ENCODE measurements at places on chromosomes 1 and 21. TPM values are rescaled to one million over a fixed set of nuclear protein-coding genes. Genes with fewer than 3 reads are reported as not detected.

DNA sequence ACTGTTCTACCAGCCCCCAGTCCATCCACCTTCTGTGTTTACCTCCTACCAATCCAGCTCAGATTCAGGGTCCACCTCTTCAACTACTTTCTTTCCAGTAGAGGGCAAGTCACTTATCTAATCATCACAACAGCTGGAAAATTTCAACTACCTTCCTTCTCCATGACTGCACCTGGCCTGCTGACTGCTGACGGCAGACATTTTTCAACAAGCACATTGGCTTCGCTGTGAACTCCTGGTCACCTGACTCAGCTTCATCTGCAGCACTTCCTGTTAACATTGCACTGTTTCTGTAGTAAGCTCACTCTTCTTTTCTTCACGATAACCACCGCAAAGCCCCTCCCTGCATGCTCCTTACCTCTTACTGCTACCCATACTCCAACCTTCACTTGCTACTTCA, 405.7 kb downstream of the NTNG1 start:
- no peak for DNase-seq
- no peaks in the 10 kb centered on the region for H3K4me1 ChIP-seq
- no peaks in the 10 kb centered on the region for H3K36me3 ChIP-seq
- no peak overlapping the region for H3K4me3 ChIP-seq

DNA sequence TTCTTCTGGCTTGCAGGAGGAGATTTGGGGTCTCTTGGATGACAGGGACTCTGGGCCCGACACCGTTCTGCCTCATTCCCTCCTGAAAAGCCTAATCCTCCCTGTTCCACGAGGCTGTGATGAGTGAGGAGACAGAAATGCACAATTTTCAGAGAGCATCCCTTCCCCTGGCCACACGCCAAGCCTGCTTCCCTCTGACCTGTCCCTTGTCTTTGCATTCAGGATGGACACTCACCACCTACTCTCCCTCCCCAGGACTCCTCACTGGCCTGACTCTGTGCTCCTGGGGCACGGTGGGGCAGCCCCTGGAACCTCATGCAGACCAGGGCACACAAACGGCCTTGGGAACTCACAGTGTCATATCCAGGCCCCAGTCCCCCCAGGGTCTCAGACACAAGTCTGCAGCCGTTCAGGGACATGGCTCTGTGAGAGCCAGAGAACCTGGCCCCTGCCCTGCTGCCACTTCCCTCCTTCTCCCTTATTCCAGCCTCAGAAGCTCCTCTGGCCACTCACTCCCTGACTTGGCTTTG, 3.5 kb upstream of the PRAMEF12 start:
- no peaks in the 10 kb centered on the region for H3K36me3 ChIP-seq
- no peaks in the 10 kb centered on the region for H3K27me3 ChIP-seq
- H3K4me3 ChIP-seq: no peak overlapping the region
- DNase-seq: no peak
- no peak overlapping the region for H3K27ac ChIP-seq

- no peak for DNase-seq
- no peak overlapping the region for H3K4me3 ChIP-seq
- no peaks in the 10 kb centered on the region for H3K4me1 ChIP-seq
- H3K27me3 ChIP-seq: no peaks in the 10 kb centered on the region
- no peak overlapping the region for H3K27ac ChIP-seq
Measured at GRCh38 chr1:29412591-29412990, 176.3 kb downstream of the PTPRU start.

GRCh38 chr1:178034676-178035075, 59.2 kb upstream of the RASAL2 start:
- H3K27ac ChIP-seq: peak overlapping the region; percentile 3
- H3K4me3 ChIP-seq: no peak overlapping the region
- H3K36me3 ChIP-seq: no peaks in the 10 kb centered on the region
- DNase-seq: no peak
- no peaks in the 10 kb centered on the region for H3K4me1 ChIP-seq
- no peaks in the 10 kb centered on the region for H3K27me3 ChIP-seq

GRCh38 chr1:22364764-22365163, 86.9 kb upstream of the ZBTB40 start:
- no peaks in the 10 kb centered on the region for H3K27me3 ChIP-seq
- no peak overlapping the region for H3K4me3 ChIP-seq
- no peaks in the 10 kb centered on the region for H3K4me1 ChIP-seq
- no peak for DNase-seq
- H3K36me3 ChIP-seq: no peaks in the 10 kb centered on the region

DNA sequence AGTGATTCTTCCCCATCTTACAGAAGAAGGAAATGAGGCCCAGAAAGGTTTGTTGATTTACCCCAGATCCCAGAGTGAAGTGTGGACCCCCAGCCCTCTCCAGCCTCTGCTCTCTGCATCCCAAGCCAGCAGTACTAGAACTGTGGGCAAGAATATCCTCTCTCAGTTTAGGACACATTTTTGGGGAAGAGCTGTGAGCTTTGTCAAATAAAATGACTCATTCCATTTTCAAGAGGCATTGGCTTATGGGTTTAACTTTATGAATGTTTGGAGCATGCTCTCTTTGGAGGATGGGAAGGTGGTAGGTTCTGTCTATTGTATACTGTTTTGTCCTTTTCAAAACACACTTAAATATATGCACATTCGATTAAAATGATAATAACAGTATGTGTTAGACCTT, 70.6 kb upstream of the CNTN2 start:
- H3K4me1 ChIP-seq: no peaks in the 10 kb centered on the region
- DNase-seq: no peak
- no peaks in the 10 kb centered on the region for H3K36me3 ChIP-seq
- H3K27ac ChIP-seq: no peak overlapping the region
- H3K4me3 ChIP-seq: no peak overlapping the region

GRCh38 chr1:64006276-64007051, 197.0 kb upstream of the UBE2U start:
- H3K4me1 ChIP-seq: no peaks in the 10 kb centered on the region

DNA sequence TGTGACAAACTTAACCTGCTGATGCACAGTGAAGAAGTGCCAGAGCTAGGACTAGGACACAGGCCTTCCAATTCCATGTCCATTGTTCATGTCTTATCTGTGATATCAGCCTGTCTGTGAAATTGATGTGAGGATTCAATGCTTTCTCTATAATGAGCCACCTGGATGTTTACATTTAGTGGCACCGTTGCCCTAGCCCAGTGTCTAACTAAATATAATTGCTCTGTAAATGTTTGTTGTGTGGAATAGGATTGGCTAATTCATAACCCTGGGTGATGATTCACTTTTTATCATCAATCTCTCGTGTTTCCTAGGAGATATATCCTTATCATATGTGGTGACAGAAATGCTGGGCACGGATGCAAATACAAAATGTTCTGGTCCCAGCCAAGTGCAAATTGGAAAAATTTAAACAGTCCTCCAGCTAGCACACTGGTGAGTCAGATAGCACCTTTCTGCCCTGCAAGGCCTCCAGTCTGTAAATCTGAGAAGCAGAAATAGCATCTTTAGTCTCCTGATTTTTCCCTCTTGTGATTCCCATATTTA, 46.9 kb upstream of the GNG12 start:
- H3K27me3 ChIP-seq: no peaks in the 10 kb centered on the region
- DNase-seq: no peak
- no peaks in the 10 kb centered on the region for H3K4me1 ChIP-seq
- H3K36me3 ChIP-seq: no peaks in the 10 kb centered on the region
- no peak overlapping the region for H3K4me3 ChIP-seq

GRCh38 chr1:28507247-28507645, 1.4 kb downstream of the RCC1 start:
- peak overlapping the region; percentile 85 for H3K27ac ChIP-seq
- H3K27me3 ChIP-seq: no peaks in the 10 kb centered on the region
- no peaks in the 10 kb centered on the region for H3K36me3 ChIP-seq
- no peak for DNase-seq
- H3K4me3 ChIP-seq: peak overlapping the region; percentile 79

- H3K36me3 ChIP-seq: no peaks in the 10 kb centered on the region
- H3K27me3 ChIP-seq: no peaks in the 10 kb centered on the region
- H3K4me3 ChIP-seq: no peak overlapping the region
- no peaks in the 10 kb centered on the region for H3K4me1 ChIP-seq
- H3K27ac ChIP-seq: no peak overlapping the region
Measured at GRCh38 chr1:183577897-183578465, 12.3 kb downstream of the NCF2 start.

DNA sequence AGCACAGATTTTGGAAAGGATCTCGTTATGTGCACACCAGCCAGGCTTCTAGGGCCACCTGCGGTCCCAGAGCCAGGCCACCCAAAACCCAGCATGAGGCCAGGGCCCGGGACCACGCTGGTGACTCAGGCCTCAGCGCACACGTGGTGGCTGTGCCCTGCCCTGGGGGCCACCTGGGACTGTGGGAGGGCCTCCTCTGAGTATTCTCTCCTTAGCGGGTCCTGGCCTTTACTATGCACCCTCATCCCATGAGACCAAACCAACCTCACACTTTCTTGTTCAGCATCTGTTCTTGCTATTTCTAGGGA, 9.9 kb downstream of the WNT9A start:
- no peaks in the 10 kb centered on the region for H3K36me3 ChIP-seq
- no peak overlapping the region for H3K27ac ChIP-seq
- H3K27me3 ChIP-seq: no peaks in the 10 kb centered on the region
- peak; percentile 20 for DNase-seq
- no peaks in the 10 kb centered on the region for H3K4me1 ChIP-seq
- H3K4me3 ChIP-seq: no peak overlapping the region

GRCh38 chr1:31586376-31587327, 10.3 kb downstream of the TINAGL1 start:
- no peak overlapping the region for H3K4me3 ChIP-seq
- no peaks in the 10 kb centered on the region for H3K27me3 ChIP-seq
- no peak for DNase-seq
- H3K27ac ChIP-seq: peak overlapping the region; percentile 33

DNA sequence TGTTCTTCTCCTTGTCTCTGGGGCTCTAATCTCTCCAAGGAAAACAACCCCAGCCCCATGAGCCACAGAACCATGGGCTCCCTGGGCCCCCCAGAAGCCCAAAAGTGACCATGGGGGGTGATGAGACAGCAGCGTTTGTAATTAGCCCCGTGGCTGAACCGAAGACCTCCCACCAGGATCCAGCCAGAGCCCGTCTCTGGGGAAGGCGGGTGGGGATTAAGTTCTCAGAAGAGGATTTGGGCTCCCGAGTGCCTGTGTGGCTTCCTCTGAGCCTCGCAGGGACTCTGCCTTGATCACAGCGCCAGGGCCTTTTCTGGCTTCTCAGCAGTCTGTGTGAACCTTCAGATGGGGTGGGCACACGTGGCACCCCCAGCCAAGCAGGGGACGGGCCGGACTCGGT, 77.0 kb downstream of the ALPL start:
- no peak overlapping the region for H3K4me3 ChIP-seq
- H3K36me3 ChIP-seq: no peaks in the 10 kb centered on the region
- no peak overlapping the region for H3K27ac ChIP-seq
- no peak for DNase-seq

GRCh38 chr1:109716570-109717090, 4.6 kb downstream of the GSTM5 start:
- H3K36me3 ChIP-seq: no peaks in the 10 kb centered on the region
- H3K27me3 ChIP-seq: no peaks in the 10 kb centered on the region
- H3K4me1 ChIP-seq: no peaks in the 10 kb centered on the region
- DNase-seq: no peak

DNA sequence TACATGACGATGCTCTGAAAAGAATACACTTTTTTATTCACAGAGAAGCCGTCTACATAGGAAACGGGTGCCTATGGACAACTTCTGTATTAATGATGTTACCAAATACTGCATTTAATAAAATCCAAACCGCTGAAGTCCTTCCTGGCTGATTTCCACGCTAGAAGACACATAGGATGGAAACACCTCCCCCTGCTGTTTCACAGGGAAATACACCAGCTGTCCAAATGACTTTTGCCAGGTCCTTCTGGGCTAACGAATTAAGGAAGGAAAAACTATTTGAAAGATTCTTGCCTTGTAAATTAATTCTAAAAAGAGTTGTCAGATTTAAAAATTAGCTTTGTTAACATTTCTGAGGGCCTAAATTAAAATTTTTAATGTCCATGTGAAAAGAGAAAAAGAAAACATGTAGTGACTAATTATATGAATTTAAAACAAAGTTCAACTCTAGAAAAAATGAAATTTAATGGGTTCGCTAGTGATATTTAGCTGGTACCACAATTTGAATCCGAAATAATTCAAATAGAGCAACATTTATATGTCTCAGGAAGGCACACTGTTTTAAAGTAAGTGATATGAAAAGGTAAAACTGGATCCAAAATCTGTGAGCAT, 146.0 kb downstream of the RERE start:
- no peak overlapping the region for H3K27ac ChIP-seq
- no peaks in the 10 kb centered on the region for H3K4me1 ChIP-seq
- no peak for DNase-seq

DNA sequence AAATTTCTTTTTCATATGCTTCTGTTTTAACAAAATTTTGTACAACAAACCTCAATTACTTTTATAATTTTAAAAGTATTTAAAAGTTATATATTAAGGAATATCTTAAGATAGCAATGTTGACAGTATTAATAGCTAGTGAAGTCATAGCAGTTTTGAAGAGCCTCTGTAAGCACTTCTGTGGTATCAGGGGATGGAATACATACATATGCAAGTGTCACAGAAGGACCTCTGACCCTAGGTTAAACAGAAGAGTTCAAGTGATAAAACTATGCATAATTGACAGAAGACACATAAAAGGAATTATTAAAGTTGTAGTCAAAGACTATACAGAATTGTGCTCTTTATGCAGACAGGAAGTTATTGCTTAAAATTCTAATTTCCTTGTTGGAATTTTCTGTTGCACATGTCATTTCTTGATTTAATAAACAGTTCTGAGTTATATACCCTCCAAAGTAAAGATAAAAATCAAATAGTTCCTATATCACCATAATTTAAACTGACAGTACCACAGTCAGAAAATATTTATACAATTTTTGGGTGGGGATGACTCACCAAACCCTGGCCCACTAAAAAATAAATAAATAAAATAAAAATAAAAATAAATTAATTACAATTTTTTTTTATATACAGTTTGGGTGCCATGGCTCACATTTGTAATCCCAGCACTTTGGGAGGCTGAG, 27.1 kb downstream of the IPP start:
- no peak for DNase-seq
- no peaks in the 10 kb centered on the region for H3K27me3 ChIP-seq
- H3K36me3 ChIP-seq: peaks cover 3% of the 10 kb centered on the region
- no peak overlapping the region for H3K4me3 ChIP-seq
- no peaks in the 10 kb centered on the region for H3K4me1 ChIP-seq
- H3K27ac ChIP-seq: no peak overlapping the region

GRCh38 chr1:17130138-17130635, 10.9 kb upstream of the PADI2 start:
- no peaks in the 10 kb centered on the region for H3K27me3 ChIP-seq
- H3K27ac ChIP-seq: no peak overlapping the region
- H3K4me3 ChIP-seq: no peak overlapping the region
- DNase-seq: no peak

The GREM2 gene
- total RNA-seq: 1.0 TPM

The GJB3 gene
- 0.33 TPM for total RNA-seq

The STIL gene
- total RNA-seq: 4.8 TPM

The DIRAS3 gene
- total RNA-seq: 14.4 TPM

The C1orf94 gene
- total RNA-seq: not detected

The KIF26B gene
- total RNA-seq: 1.0 TPM

The NTMT2 gene
- total RNA-seq: not detected

The AMIGO1 gene
- 3.0 TPM for total RNA-seq

The TMEM59 gene
- total RNA-seq: 388 TPM
